Stimulated activated effector memory CD8-positive, alpha-beta T cell treated with anti-CD3 and anti-CD28 coated beads, Interleukin-12 subunit alpha, Interleukin-12 subunit beta, amount 100 ng/mL, for 72 hours (primary cell): ENCODE measurements at places on chromosomes 3 and 15.

GRCh38 chr3:107956991-107957900 lies 133.6 kb downstream of the CD47 start:
- no peak for DNase-seq

GRCh38 chr15:70722266-70723121 lies 40.9 kb downstream of the UACA start:
- DNase-seq: no peak

- DNase-seq: no peak
Measured at GRCh38 chr3:29427266-29428103, 146.6 kb downstream of the RBMS3 start.

DNA sequence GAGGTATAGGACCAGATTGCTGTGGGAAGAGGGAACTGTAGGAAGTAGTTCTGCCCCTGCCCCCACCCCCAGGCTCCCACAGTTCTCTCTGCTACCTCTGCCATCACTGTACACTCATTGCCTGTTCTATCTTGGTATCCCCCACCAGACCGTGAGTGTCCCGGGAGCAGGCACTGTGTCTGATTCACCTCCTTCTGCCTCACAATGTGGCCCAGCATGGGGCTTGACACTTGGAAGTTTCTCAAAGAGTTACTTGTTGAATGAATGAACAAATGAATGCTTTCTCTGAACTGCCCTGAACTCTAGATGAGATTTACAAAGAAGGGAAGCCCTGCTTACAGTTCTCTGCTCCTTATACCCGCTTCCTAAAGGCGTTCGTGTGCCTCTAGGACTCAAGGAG lies 27.1 kb upstream of the PIK3CB start:
- no peak for DNase-seq

- no peak for DNase-seq
Measured at GRCh38 chr3:4845882-4846281, 133.4 kb upstream of the BHLHE40 start.

GRCh38 chr3:115638241-115638640 lies 14.9 kb downstream of the GAP43 start:
- DNase-seq: no peak

GRCh38 chr3:48018841-48019240 lies 2.6 kb upstream of the MAP4 start:
- no peak for DNase-seq

DNA sequence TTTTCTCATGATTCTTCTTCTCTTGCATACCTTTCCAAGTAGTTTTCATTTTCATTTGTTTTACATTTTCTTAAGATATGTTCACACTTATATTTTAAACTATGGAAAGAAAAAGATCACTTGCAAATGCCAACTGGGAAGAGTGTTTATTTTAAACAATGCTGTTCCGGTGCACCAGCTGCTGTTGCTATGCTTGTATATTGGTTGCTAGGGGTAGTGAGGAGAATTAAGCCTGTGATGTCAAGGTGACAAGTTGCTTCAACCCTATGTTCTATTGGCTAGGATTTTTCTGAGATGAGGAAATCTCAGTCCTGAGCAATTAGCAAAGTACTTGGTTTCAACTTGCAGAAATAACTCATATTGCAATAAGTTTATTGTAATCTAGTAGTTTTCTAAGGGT lies 500.1 kb downstream of the MFSD1 start:
- no peak for DNase-seq
